ENCODE measurements at places on chromosomes 7 and 10.

DNA sequence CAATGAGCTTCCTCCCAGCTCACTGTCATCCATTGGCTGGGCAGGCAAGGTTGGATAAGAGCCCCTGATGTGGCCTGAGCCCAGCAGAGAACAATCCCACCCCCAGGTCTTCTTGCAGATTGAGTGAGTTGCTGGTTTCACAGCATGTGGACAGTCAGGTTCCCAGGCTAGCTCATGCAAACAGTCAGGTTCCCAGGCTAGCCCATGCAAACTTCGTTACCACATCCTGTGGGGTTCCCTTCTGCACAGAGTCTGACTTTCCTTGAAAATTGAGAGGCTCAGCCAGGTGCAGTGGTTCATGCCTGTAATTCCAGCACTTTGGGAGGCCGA lies 67.1 kb downstream of the TMEM130 start:
- no peak for DNase-seq

- no peak for DNase-seq
Observed at GRCh38 chr10:230758-231157, 95.5 kb downstream of the ZMYND11 start.

GRCh38 chr7:159231017-159231416 lies 86.3 kb upstream of the VIPR2 start:
- DNase-seq, result no peak

GRCh38 chr10:95755511-95756004 lies 405 bp upstream of the ENTPD1 start:
- DNase-seq, result no peak

DNA sequence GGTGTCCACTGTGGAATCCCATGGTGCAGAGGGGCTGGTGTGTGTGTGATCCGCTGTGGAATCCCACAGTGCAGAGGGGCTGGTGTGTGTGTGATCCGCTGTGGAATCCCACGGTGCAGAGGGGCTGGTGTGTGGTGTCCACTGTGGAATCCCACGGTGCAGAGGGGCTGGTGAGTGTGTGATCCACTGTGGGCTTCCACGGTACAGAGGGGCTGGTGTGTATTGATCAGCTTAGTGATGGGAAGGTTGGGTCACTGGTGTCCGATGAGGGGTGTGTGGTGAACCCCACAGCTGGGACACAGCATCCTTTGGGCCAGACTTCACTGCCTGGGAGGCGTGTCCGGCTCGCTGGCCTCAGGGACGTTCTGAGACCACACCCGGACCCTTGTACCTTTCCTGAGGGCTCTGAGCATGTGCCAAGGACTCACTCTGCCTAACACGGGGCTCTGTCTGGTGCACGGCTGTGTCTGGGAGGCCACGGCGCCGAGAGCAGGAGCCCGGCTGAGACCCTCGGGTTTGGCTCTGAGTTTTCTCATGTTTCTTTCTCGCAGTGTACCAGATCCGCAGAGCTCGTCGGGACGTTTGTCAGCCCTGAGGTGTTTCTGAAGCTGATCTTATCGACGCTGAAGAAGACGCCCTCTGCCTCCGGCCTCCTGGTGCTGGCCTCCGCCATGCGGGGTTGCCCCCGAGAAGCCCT lies 29.3 kb upstream of the PRKAR1B start:
- DNase-seq, result no peak

- no peak for DNase-seq
Observed at GRCh38 chr7:39565538-39565937, 666 bp upstream of the YAE1 start.

DNA sequence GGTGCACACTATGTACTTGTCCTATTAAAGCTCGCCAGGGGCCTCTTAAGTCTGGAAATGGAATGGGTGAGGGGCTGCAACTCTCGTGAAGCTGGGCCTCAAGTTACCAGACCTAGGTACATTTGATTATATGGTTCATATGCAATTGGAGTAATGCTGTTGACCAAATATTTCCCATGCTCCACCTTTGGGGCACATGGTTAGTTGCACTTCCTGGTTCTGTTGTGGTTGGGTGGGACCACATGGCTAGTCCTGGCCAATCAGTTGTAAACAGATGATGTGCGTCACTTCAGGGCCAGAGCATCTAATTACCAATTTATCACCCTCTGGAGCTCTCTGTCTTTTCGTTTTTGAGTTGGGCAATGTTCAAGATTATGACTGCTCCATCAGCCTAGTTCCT lies 39.5 kb upstream of the OPN4 start:
- no peak for DNase-seq

DNA sequence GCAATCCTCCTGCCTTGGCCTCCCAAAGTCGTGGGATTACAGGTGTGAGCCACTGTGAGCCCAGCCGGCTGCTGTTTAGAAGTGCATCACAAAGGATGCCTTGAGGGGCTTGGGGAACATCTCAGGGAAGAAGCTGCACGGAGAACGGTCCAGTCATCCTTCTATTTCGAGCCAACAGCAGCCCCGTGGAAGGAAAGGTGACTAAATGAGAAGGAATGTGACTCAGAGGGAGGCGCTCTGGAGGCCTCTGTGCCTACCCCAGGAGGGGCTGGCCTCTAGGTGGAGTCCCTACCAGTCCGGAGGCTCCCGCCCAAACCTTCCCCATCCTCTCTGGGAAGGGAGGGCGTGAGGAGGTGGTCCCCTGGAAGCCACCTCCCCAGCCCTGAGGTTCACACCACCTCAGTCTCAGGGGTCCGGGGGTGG lies 76.2 kb downstream of the CTBP2 start:
- DNase-seq, result no peak

DNA sequence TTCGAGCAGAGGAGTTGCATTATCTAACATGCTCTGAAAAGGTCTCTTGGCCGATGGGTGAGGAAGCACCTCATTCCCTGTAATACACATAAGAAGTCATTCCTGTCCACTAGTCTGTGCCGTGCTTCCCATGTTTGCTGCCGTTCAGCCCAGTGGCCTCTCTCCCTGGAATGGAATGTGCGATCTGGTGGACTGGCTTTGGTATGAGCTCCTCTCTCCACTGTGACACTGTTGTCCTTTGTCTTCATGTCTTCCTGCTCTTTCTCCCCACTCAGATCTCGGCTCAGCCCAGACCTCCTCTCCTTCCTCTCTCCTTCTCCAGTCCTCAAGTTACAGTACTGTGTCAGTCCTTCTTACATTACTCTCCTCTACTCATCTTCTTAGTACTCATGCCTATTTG lies 192.8 kb upstream of the KLF6 start:
- no peak for DNase-seq

- no peak for DNase-seq
Observed at GRCh38 chr10:78269060-78269459, 235.4 kb downstream of the RPS24 start.
